Activated naive CD4-positive, alpha-beta T cell treated with anti-CD3 and anti-CD28 coated beads, Interleukin-2, amount 50 U/mL, for 72 hours (primary cell): ENCODE measurements at places on chromosomes 6 and 20.
A peak's percentile ranks its signal among the peaks of the same experiment; 100 is the strongest.

GRCh38 chr6:24658573-24659560 is 7.8 kb downstream of the TDP2 start:
- DNase-seq = no peak

- no peak for DNase-seq
Observed at GRCh38 chr20:13121840-13122515, 99.1 kb upstream of the ISM1 start.

DNA sequence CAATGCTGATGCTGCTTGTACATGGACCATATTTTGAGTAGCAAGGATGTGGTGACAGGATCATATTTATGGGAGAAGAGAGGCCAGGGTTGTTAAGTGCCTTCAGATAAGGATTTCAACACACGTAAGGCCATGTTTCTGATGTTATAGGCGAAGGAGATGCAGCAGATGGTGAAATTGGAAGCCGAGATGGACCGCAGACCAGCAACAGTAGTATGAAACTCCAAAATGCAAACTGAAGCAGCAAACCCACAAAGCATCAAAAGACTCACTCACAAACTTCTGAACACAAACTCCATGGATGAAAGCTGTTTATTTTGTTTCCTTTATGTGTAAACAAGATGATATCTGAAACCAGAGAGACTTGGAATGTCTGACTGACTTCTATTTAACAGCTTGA is 35.6 kb upstream of the LAMP5 start:
- no peak for DNase-seq

DNA sequence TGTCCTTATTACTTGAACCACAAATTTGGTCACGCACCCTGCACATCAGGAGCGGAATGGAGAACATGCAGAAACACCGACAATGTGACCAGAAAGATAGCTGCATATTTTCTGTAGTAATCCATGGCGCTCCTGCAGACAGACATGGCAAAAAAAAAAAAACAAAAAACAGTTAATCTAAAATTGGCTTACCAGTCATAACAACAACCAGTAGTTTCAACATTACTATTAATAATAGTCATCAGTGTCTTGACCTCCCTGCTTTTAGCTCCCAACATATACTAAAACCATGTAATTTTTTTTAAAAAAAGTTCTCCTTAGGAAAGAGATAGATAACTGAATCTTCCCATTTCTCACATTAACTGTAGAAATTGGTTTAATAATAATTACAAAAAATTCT is 6.8 kb downstream of the CGA start:
- DNase-seq = no peak

DNA sequence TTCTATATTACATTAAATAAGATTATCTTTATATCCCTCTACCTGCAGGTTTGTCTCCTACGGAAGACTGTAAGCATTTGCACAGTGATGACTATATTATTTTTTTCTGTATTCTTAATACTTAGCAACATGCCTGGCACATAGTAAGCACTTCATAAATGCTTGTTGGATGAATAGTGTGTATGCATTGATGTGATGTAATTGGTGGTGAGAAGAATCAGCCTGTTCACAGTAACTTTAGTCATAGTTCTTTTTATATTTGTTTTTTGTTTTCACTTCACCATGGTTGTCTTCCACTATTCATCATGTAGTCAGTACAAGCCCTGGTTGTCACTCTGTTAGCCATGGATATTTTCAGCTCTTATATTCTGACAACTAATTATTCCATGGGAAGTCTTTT is 184.0 kb upstream of the FLRT3 start:
- no peak for DNase-seq

- DNase-seq = no peak
Observed at GRCh38 chr6:147156799-147157382, 47.3 kb upstream of the STXBP5 start.

GRCh38 chr6:27772261-27773001 is 139.8 kb downstream of the OR2B2 start:
- DNase-seq = peak; percentile 84

GRCh38 chr6:34455831-34456230 is 10.0 kb upstream of the PACSIN1 start:
- DNase-seq = no peak

DNA sequence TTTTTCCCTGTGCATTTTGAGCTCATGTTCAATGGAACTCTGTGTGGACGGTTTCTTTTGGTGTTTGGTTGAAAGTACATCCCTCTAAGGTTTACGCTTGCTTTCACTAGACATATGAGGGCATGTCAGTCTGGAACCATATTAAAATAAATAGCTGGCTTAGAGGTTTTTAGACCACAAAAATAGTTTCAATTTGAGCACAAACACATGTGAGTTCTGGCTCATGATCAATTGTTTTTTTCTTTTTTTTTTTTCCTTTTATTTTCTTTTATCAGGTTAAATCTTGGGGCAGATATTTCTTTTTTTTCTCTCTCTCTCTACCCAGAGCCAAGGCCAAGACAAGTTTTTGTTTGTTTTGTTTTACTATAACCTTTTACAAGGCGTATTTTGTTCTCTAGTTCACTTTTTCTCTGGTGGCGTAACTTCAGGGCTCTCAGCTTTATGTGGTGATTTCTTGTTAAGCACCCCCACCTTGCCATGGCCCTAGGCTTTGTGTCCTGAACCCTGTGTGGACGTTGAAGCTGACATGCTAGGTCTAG is 92.9 kb downstream of the SHLD1 start:
- no peak for DNase-seq

- no peak for DNase-seq
Observed at GRCh38 chr20:25278636-25279361, 30.9 kb downstream of the PYGB start.

DNA sequence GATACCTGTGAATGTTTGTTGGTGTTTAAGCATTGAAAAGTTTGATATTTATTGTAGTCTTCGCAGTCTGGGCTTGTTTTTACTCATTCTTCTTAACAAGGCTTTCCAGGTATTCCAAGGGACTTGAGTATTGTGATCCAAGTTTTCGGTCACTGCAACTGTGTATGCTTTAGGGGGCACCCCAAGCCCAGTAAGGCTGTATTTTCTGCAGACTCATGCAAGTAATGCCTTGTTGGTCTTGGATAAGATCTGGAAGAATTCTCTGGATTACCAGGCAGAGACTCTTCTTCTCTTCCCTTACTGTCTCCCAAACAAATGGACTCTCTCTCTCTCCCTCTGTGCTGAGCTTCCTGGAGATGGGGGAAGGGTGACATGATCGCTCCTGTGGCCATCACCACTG is 82.1 kb downstream of the RFPL4B start:
- DNase-seq = no peak

GRCh38 chr6:47188588-47189021 is 121.1 kb downstream of the TNFRSF21 start:
- no peak for DNase-seq

- DNase-seq = no peak
Observed at GRCh38 chr6:143363299-143363698, 87.2 kb downstream of the ADAT2 start.

GRCh38 chr6:32983964-32984621 is 15.7 kb downstream of the BRD2 start:
- no peak for DNase-seq

- no peak for DNase-seq
Observed at GRCh38 chr6:56004426-56004825, 129.0 kb upstream of the BMP5 start.

GRCh38 chr6:26358511-26358981 is 6.5 kb upstream of the BTN3A2 start:
- DNase-seq = no peak

DNA sequence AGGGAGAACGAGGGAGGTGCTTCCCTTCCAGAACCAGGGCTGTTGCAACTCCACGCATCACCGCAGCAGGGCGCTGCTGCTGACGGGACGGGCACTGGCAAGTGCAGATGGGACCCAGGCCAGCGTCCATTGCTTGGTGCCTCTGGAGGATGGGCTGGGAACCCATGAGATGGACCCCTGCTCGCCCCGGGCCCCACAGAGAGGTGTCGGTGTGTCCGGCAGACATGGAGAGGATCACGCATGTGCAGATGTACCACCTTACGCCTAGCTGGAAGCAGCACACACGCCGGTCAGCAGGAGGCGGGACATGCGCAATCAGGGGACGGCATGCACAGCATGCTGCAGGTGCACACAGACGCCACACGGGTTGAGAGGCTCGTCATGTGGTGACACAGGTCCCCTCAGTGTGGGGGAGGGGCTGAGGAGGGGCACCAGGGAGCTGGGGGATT is 5.7 kb downstream of the CABLES2 start:
- DNase-seq = no peak

DNA sequence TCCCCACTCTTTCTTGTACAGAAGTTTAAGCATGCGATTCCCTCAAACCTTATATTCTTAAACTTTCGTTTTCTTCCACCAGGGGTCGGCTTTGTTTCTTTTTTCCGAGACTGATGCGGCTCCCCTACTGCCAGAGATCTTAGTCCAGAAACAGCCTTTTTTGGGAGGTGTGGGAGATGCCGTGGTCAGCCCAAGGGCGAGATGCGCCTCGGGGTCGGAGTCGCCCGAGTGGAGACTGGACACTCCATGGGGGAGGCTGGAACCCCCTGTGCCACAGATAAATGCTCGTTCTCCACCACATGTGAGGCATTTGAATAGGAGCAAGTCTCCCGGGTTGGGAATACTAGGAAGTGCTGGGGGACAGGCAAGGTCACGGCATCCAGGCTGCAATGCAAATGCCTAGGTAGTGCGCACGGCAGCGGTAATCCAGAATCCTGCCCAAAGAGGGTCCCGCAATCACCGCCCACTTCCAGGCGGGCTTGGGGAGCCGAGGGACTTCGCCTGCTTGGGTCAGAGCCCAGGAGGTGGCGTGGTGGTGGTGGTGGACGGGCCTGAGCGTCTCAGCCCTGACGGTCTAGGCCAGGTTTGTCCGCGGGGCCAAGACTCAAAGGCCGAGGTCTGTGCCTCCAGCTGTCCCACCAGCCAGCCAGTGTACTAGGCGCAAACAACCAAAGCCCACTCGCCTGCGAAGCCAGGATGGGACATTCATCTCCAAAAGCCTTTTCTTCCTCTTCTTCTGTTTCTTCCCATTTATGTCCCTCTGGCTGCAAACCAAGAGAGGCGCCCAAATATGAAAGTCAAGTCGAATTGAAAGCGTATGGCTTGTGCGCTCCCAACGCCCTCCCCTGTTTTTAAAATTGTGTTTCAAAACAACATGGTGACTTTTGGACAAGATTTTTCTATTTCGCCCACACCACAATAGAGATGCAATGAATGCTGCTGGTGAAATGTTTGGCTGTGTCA is 39.3 kb upstream of the OSTM1 start:
- DNase-seq = no peak

- no peak for DNase-seq
Observed at GRCh38 chr6:156899071-156899470, 121.9 kb downstream of the ARID1B start.

DNA sequence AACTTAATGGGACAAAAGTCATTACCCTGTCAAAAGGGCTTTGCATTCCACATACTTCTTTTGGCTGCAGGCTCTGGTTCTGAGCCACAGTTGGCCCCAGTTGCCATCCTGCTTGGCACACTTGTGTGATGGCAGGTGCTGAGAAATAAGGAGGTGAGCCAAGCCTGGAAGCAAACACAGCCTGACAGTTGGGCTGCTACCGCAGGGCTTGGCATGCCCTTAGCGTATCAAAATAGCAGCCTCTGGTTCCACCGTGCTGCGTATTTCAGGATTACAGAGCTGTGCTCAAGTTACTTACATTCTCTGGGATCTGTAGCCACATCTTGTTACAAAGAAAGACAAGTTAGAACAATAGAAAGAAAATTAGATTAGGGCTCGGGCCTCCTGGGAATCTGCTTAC is 11.1 kb downstream of the MTHFD1L start:
- DNase-seq = no peak

- no peak for DNase-seq
Observed at GRCh38 chr20:11556410-11556809, 361.3 kb upstream of the BTBD3 start.

DNA sequence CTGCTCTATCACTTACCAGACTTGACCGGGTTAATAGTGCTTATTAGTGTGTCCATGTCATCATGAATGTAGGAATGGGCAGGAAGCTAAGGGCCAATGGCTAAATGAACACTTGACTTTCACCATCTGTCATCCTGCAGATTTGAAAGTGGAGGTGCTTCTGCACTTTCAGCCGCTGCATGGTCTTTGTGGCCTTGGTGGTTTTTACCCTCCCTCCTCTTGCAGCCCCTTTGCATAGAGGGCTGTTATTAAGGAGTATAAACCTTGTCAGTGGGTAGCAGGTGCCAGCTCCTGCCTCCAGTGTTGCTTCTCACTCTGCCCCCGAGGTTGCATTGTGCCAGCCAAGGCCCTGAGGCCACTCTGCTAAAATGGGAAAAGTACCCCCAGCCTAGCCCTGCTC is 122.2 kb upstream of the TNFAIP3 start:
- no peak for DNase-seq

- DNase-seq = no peak
Observed at GRCh38 chr6:149876241-149876933, 12.2 kb upstream of the LRP11 start.

DNA sequence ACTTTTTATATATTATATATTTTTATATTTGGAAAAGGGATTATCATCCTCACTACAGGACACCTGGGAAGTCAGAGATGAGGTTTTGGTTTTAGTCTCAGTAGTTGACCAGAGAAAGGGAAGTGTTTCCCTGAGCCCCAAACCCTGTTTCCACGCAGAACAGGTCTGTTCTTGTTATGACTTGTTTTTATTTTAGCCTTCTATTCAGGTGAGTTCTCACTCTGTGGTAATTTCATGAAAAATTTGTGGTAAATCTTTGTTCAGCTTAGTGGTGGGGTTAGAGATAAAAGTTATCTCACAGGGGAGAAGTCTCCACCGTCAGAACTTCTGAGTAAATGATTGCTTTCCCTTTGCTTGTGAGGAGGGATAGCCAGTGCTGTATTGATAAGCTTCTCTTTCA is 224.9 kb downstream of the FARS2 start:
- no peak for DNase-seq

GRCh38 chr6:42200035-42200434 is 5.3 kb upstream of the GUCA1B start:
- DNase-seq = no peak

- DNase-seq = no peak
Observed at GRCh38 chr6:79201143-79201542, 33.3 kb downstream of the HMGN3 start.

DNA sequence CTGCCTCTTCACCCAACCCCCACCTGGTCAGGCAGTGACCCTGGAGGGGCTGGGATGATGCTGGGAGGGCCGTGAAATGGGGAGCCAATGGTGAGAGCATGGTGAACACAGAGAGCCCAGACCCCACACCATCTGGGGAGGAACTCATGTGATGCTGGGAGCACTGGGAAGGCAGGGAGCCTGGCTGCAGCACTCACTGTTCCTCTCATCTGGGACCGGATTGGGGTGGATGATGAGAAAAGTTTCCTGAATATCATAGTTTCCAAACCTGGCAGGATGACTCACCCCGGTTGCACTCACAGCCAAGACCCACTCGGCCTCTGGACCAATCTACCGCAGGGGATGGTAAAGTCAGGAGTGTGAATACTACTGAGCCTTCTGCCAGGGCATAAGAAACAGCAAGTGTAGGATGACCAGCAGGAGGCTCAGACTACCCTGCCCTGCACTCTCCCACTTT is 21.8 kb downstream of the ULBP1 start:
- no peak for DNase-seq
